ENCODE measurements at places on chromosomes 3 and 15.

GRCh38 chr3:159761369-159761768 is 227.3 kb upstream of the IL12A start:
- no peak for DNase-seq

GRCh38 chr15:61084944-61085367 is 144.1 kb downstream of the RORA start:
- no peak for DNase-seq

- peak; percentile 100 for DNase-seq
These were observed 554 bp upstream of the GSK3B start for GRCh38 chr3:120094776-120095225.

- DNase-seq, result no peak
These were observed 1.1 kb downstream of the ZBTB47 start for GRCh38 chr3:42654331-42655201.

DNA sequence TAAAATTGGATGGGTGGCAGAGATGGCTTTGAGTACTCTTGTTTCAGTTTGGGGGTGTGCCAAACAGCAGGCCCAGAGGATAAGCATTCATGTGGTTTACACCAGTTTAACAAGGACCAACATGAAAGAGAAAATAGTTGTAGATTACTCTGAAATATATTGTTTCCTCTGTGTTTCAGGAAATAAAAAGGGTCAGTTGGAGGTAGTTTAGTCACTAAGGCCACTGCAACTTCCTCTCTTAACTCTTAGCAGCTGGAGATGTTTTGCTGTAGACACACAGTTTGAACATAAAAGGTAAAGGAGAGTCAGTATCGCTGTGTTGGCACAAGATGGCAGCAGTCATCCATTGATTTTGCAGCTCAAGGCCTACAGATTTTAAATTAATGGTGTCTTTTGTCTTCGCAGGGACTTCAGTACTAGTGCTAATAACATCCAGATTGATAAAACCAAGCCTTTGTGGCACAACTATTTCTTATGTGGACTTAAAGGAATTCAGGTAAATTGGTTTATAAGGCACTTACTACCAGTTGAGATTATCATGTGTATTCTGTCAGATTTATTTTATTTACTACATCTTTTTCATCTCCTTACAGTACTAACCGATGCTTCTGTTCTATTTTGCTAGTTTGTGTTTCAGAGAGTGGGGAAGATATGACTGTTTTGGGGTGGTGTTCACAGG is 65.5 kb downstream of the GALK2 start:
- DNase-seq, result peak; percentile 28

- DNase-seq, result no peak
These were observed 107.2 kb downstream of the IL1RAP start for GRCh38 chr3:190620886-190621608.

- DNase-seq, result no peak
These were observed 227.1 kb upstream of the ATP11B start for GRCh38 chr3:182565916-182566796.

DNA sequence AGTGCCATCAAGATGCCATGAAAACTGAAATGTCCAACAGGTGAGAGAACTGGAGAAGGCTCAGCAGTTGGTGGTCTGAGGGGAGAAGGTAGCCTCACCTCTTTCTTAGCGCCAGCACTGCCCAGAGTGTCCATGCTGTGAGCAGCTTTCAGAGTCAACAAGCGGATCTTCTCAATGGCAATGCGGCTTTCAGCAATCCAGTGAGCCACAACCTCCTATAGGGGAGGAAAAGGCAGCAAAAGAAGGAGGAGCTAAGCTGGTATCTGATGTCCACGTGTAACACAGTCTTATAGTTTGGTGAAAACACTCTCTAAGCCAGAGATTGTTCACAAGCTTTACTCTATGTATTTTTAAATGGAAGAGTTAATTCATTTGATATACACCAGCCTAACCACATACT is 36.1 kb upstream of the ACKR4 start:
- no peak for DNase-seq

DNA sequence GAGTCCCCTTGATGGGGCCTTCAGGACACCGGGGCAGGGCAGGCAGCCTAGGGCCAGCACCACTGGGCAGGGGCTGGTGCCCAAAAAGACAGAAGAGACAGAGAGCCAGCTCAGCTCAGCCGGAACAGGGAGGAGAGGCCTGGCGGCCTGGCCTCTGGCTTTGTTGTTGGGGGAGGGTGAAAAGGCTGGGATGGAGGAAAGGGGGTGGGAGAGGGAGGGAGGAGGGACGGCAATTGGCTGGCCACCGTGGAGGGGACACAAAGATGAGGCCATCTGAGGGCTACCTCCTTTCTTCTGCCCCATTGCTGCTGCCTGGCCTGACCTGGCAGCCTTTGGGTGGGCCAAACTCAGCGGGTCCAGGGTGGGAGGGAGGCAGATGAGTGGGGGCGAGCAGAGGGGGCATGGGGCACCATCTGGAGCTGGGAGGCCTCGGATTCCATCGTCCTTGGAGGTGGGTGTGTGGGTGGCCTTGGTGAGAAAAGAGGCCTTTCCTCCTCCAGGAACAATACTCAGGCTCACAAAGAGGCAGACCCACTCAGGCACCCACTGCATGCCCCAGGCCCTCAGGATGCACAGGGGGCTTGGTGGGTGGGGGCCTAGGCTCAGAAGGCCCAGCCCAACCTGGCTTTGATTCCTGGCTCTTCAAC is 9.3 kb downstream of the EFCC1 start:
- no peak for DNase-seq

GRCh38 chr3:50156549-50157493 is 1.7 kb downstream of the SEMA3F start:
- no peak for DNase-seq

GRCh38 chr3:13414040-13414729 is 5.9 kb downstream of the NUP210 start:
- peak; percentile 73 for DNase-seq
